H1 (cell line): ENCODE measurements at places on chromosomes 4 and X. TPM values are rescaled to one million over a fixed set of nuclear protein-coding genes. Genes with fewer than 3 reads are reported as not detected.
A peak's percentile ranks its signal among the peaks of the same experiment; 100 is the strongest.

- no peak overlapping the region for H3K4me3 ChIP-seq
- no peak for DNase-seq
- H3K36me3 ChIP-seq, result no peaks in the 10 kb centered on the region
- no peaks in the 10 kb centered on the region for H3K27me3 ChIP-seq
- H3K27ac ChIP-seq, result no peak overlapping the region
- H3K4me1 ChIP-seq, result peaks cover 9% of the 10 kb centered on the region; the same call in 1 of the 2 replicates
Measured at GRCh38 chr4:105060628-105061027, 86.0 kb upstream of the TET2 start.

GRCh38 chr4:183347566-183347965, 25.3 kb upstream of the CLDN24 start:
- H3K27me3 ChIP-seq, result no peaks in the 10 kb centered on the region
- H3K27ac ChIP-seq, result no peak overlapping the region
- no peaks in the 10 kb centered on the region for H3K36me3 ChIP-seq

GRCh38 chr4:173332021-173332487, 2.1 kb downstream of the HMGB2 start:
- H3K27ac ChIP-seq, result no peak overlapping the region
- no peaks in the 10 kb centered on the region for H3K27me3 ChIP-seq
- H3K36me3 ChIP-seq, result peaks cover 58% of the 10 kb centered on the region
- peak overlapping the region; percentile 99 for H3K4me3 ChIP-seq
- H3K4me1 ChIP-seq, result peaks cover 3% of the 10 kb centered on the region; the same call in 1 of the 2 replicates
- no peak for DNase-seq

GRCh38 chr4:44978020-44978419, 251.7 kb upstream of the GNPDA2 start:
- H3K36me3 ChIP-seq, result no peaks in the 10 kb centered on the region
- H3K4me1 ChIP-seq, result no peaks in the 10 kb centered on the region
- no peak overlapping the region for H3K4me3 ChIP-seq
- H3K27me3 ChIP-seq, result no peaks in the 10 kb centered on the region
- no peak overlapping the region for H3K27ac ChIP-seq

- H3K4me3 ChIP-seq, result no peak overlapping the region
- no peak for DNase-seq
- no peaks in the 10 kb centered on the region for H3K36me3 ChIP-seq
- no peaks in the 10 kb centered on the region for H3K4me1 ChIP-seq
Measured at GRCh38 chrX:121216641-121217374, 169.4 kb downstream of the GLUD2 start.

DNA sequence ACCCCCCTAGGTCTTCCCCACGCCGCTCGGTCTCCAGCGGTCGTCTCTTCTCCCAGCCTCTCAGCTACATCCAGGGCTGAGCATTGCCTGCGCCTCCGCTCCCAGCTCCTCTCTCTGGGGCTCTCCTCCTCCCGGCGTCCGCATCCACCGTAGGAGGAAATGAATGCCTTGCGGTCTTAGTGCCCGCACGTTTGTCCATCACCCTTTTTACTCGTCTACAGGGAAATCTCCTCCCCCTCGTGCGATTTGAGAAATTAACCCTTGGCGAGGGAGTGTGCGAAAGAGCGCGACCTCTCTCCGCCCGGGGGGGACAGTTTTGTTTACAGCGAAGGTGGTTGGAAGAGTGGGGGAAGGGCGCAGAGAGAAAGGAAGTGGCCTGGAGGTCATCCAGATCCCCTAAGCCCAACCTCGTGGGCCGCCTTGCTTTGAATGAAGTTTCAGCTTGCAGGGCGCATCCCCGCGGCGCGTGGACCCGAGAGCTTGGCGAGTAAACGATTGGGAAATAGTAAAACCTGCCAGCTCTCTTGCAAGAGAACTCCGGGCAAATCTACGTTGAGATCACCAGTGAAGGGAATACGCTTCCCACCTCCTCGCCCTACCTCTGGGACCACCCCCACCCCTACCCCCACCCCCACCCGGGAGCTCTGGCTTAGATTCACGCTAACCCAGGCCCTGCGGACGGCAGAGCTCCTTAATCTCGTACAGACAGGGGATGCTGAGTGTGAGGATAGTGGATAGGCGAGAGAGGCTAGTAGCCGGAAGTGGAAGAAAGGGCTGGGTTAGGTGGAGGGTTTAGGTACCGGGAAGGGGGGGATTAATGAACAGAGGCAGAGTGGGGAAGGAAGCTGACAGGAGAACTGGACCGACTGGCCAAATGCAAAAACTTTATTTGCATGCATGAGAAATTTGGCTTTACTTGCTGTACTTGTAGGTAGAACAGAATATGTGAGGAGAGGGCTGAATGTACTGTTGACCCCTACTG, at the start of gene ELOVL6:
TSS of gene ELOVL6 (minus strand) at position 181 of the 982 bp plus-strand sequence. CDS start 280 bp downstream, outside the sequence.
- H3K36me3 ChIP-seq, result no peaks in the 10 kb centered on the region
- H3K4me3 ChIP-seq, result peak within 1 kb of the TSS; percentile 72
- peak within 1 kb of the TSS; percentile 84 for H3K27ac ChIP-seq
- H3K27me3 ChIP-seq, result no peaks in the 10 kb centered on the region

GRCh38 chr4:48212165-48212564, 57.5 kb downstream of the TEC start:
- DNase-seq, result no peak
- no peaks in the 10 kb centered on the region for H3K36me3 ChIP-seq
- H3K27ac ChIP-seq, result no peak overlapping the region
- H3K4me1 ChIP-seq, result no peaks in the 10 kb centered on the region; the same call in 1 of the 2 replicates

- DNase-seq, result no peak
- H3K4me1 ChIP-seq, result no peaks in the 10 kb centered on the region
- no peak overlapping the region for H3K27ac ChIP-seq
Measured at GRCh38 chr4:52576961-52577623, 82.0 kb downstream of the USP46 start.

GRCh38 chr4:153297116-153297515, 47.4 kb upstream of the MND1 start:
- no peak for DNase-seq
- H3K4me3 ChIP-seq, result no peak overlapping the region
- H3K4me1 ChIP-seq, result no peaks in the 10 kb centered on the region; the same call in 1 of the 2 replicates
- no peak overlapping the region for H3K27ac ChIP-seq
- H3K27me3 ChIP-seq, result no peaks in the 10 kb centered on the region
- H3K36me3 ChIP-seq, result peaks cover 37% of the 10 kb centered on the region

- no peak overlapping the region; the same call in 1 of the 2 replicates for H3K4me3 ChIP-seq
- no peaks in the 10 kb centered on the region for H3K36me3 ChIP-seq
- no peak for DNase-seq
- no peak overlapping the region for H3K27ac ChIP-seq
Measured at GRCh38 chr4:101348995-101349800, 1.9 kb upstream of the PPP3CA start.

GRCh38 chr4:144580430-144580829, 65.5 kb upstream of the HHIP start:
- DNase-seq, result no peak
- no peak overlapping the region for H3K27ac ChIP-seq
- no peak overlapping the region for H3K4me3 ChIP-seq
- no peaks in the 10 kb centered on the region for H3K4me1 ChIP-seq
- no peaks in the 10 kb centered on the region for H3K27me3 ChIP-seq
- H3K36me3 ChIP-seq, result no peaks in the 10 kb centered on the region

DNA sequence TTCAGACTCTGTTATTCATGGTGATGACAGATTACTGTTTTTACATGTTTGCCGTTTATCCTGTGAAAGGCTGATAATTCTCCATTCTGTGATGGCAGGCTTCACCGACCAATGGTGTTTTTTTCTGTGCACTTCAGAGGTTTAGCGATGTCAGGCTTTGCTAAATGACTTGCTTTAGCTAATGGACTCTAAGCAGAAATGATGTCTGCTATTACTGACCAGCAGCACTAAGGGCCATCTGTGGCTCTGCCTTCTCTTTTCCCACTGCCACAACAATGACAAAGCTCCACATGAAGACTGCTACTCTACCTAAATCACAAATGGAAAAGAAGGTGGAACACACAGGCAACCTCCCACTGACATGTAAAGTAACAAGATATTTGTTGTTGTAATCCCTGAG, 68.4 kb upstream of the ALB start:
- no peak for DNase-seq
- H3K4me1 ChIP-seq, result no peaks in the 10 kb centered on the region

DNA sequence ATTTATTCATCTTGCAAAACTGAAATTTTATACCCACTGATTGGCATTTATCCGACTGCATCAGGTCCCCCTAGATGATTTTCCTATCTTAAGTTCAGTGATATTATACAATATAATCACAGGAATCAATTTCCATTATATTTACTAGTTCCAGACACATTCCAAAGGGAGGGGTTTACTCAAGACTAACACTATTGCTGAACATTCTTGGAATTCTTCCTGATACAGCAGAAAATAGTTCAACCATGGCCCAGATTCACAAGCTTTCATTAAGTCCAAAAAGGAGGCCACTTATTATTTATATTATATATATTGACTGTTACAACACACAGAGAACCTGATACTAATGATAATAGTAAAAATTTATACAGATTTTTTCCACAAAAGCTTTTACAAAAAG, 2353.6 kb downstream of the PCDH7 start:
- no peaks in the 10 kb centered on the region for H3K36me3 ChIP-seq
- no peaks in the 10 kb centered on the region for H3K27me3 ChIP-seq
- H3K27ac ChIP-seq, result no peak overlapping the region
- H3K4me3 ChIP-seq, result no peak overlapping the region
- H3K4me1 ChIP-seq, result no peaks in the 10 kb centered on the region

DNA sequence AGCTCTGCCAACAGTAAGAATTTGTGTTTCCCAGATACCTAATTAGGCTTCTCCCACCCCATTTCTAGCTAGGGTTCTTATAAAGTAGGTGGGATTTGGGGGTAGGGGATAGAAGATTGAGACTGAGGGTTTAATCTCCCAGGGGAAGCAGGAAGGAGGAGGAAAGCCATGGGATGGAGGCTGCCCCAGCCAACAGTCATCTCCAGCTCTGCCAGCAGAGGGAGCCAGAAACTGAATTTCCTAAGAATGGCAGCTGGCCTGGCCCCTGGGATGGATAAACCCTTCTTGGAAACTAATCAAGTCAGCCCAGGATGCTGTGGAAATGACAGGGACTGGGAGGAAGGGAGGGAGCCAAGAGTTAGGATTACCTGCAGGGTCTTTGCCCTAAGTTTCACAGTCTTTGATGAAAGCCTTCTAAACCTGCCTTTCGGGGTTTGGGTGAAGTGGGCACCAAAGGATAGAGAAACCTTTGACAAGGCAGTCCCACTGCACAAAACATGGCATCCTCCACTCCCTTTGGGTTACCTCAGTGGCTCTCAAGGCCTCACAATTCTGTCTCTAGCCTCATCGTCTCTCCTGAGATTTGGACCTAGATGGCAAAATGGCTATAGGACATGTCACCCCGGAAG, 6.7 kb upstream of the ERCC6L start:
- DNase-seq, result no peak
- H3K36me3 ChIP-seq, result no peaks in the 10 kb centered on the region
- no peaks in the 10 kb centered on the region for H3K4me1 ChIP-seq
- H3K27ac ChIP-seq, result no peak overlapping the region
- H3K4me3 ChIP-seq, result no peak overlapping the region

DNA sequence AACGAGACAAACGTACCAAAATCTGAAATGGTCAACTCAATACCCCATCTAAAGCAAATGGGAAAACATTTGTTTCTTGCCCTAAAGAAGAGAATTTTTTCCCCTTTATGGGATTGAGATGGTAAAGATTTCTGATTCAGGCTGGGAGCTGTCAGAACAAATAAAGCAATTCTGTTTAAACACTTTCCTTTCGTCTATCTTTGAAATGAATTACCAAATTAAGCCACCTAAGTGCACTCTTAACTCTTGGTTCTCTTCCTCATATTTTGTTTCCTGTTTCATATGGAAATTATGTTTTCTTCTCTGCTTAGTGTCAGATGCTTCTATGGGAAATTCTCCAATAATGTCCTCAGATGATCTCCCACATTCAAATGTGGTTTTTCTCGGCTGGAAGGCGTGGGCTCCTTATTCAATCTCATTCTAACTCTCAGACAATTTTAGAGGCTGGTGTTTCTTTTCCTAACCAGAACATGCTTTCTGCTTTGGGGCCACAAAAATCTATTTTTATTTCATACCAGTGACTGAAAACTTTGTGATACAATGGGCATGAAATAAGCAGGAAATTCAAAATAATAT, 50.3 kb upstream of the HPF1 start:
- H3K27ac ChIP-seq, result no peak overlapping the region
- H3K27me3 ChIP-seq, result no peaks in the 10 kb centered on the region
- DNase-seq, result no peak
- H3K4me3 ChIP-seq, result no peak overlapping the region
- no peaks in the 10 kb centered on the region for H3K4me1 ChIP-seq
- H3K36me3 ChIP-seq, result no peaks in the 10 kb centered on the region

GRCh38 chrX:136204571-136204970, 46.6 kb downstream of the MAP7D3 start:
- no peak for DNase-seq
- H3K4me1 ChIP-seq, result peaks cover 5% of the 10 kb centered on the region; the same call in 1 of the 2 replicates
- H3K27me3 ChIP-seq, result no peaks in the 10 kb centered on the region
- no peaks in the 10 kb centered on the region for H3K36me3 ChIP-seq

- peak; percentile 57 for DNase-seq
- peak within 1 kb of the TSS; percentile 98 for H3K4me3 ChIP-seq
- H3K4me1 ChIP-seq, result no peaks in the 10 kb centered on the region; the same call in 1 of the 2 replicates
- H3K27me3 ChIP-seq, result no peaks in the 10 kb centered on the region
- H3K36me3 ChIP-seq, result no peaks in the 10 kb centered on the region
Measured at GRCh38 chrX:53686151-53686885, at the start of gene HUWE1. Gene HUWE1, minus strand, starts transcription at chrX:53686719. Its CDS starts 32,612 bp downstream, at chrX:53654107.

GRCh38 chr4:16085822-16086221, 2.0 kb upstream of the PROM1 start:
- H3K4me3 ChIP-seq, result no peak overlapping the region
- no peaks in the 10 kb centered on the region for H3K36me3 ChIP-seq
- DNase-seq, result no peak
- peaks cover 6% of the 10 kb centered on the region; the same call in 1 of the 2 replicates for H3K4me1 ChIP-seq
- no peak overlapping the region for H3K27ac ChIP-seq

- H3K4me1 ChIP-seq, result no peaks in the 10 kb centered on the region
- no peak for DNase-seq
- peaks cover 9% of the 10 kb centered on the region; the same call in 1 of the 2 replicates for H3K36me3 ChIP-seq
Measured at GRCh38 chr4:39348371-39349315, 17.5 kb downstream of the RFC1 start.

GRCh38 chrX:37926700-37927099, 79.3 kb upstream of the DYNLT3 start:
- no peak overlapping the region for H3K4me3 ChIP-seq
- no peaks in the 10 kb centered on the region for H3K36me3 ChIP-seq
- DNase-seq, result no peak

PPARGC1A gene
- total RNA-seq, result 1.4 and 1.5 TPM in 2 replicates

SOWAHD gene
- 1.7 and 1.8 TPM in 2 replicates for total RNA-seq

SH3D19 gene
- total RNA-seq, result 51.3 and 55.8 TPM in 2 replicates

CXCL10 gene
- not detected in 2 replicates for total RNA-seq

CYBB gene
- 0.08 and 0.09 TPM in 2 replicates for total RNA-seq

ITIH6 gene
- total RNA-seq, result not detected in 2 replicates

SPARCL1 gene
- total RNA-seq, result 0.48 and 0.78 TPM in 2 replicates

TLR6 gene
- 0.08 and 0.09 TPM in 2 replicates for total RNA-seq

MUC7 gene
- total RNA-seq, result not detected in 2 replicates

DCAF8L2 gene
- total RNA-seq, result not detected in 2 replicates

ADH1B gene
- total RNA-seq, result not detected in 2 replicates

TMPRSS11D gene
- not detected in 2 replicates for total RNA-seq

MAGEA12 gene
- not detected in 2 replicates for total RNA-seq

TMEM35A gene
- 5.5 and 5.7 TPM in 2 replicates for total RNA-seq

MAGEA2 gene
- total RNA-seq, result not detected in 2 replicates

PCYT1B gene
- total RNA-seq, result 30.6 and 30.8 TPM in 2 replicates
